ENCODE measurements at places on chromosomes 4 and X. TPM values are rescaled to one million over a fixed set of nuclear protein-coding genes. Genes with fewer than 3 reads are reported as not detected.

HS6ST2 gene
- 0.09 TPM for total RNA-seq

RIBC1 gene
- total RNA-seq: 0.48 TPM

GRCh38 chr4:118353534-118354030, 779 bp upstream of the PRSS12 start:
- DNase-seq: no peak

DNA sequence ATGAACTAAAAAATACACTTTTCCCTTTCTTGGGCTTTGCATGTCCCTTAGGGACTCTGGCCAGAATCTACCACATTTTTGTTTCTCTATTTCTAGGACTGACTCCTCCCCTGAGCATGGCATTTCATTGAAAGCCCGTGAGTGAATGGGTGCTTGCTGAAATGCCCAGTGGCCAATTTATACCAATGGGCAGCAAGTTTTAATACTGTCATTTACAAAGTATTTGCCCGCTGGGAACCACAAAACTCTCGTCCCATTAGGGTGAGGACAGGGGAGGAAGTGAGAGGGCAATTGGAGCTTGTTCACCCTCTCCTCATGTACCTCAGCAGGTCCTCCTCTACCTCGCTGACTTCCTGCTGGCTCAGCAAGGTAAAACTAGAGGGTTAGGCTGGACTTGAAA, 1.1 kb downstream of the SRPX2 start:
- no peak for DNase-seq

GRCh38 chr4:47349326-47349725, 114.2 kb downstream of the COMMD8 start:
- DNase-seq: no peak

- no peak for DNase-seq
These were observed 52.6 kb downstream of the HPRT1 start for GRCh38 chrX:134512566-134512965.

DNA sequence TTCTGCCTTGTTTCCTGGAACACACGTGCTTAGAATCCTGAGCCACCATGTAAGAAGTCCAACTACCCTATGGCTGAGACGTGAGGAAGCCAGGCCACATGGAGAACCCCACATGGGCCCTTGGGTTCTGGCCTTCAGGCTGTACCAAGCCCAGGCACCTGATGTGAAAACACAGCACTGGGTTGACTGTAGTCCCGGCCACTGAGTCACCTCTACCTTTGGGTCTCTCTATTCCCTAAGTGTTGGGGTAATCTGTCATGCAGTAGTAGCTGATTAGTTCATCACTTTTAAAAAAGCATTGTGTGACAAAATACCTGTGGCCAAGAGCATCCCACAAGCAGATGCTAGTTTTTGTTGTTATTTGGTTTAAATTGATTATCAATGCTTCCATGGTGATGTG, 24.3 kb downstream of the CFAP97 start:
- DNase-seq: no peak

DNA sequence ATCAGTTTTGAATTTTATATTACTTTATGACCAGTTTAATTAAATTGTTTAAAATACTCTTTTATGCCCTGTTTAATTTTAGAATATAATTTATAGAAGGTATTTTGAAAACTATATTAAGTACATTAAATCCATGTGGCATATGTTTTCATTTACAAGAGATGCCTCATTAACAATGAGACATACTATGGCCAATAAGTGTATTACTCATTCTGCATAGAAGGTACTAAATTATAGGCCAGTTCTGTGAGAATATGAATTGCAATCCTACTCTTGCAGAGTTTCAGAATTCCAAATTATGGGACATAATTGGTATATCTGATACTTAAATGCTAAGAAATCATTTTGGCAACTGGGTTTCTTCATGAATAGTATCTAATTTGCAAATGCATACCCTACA, 951.1 kb downstream of the FAT4 start:
- no peak for DNase-seq

- no peak for DNase-seq
These were observed 52.5 kb downstream of the HMGB2 start for GRCh38 chr4:173281406-173282255.

DNA sequence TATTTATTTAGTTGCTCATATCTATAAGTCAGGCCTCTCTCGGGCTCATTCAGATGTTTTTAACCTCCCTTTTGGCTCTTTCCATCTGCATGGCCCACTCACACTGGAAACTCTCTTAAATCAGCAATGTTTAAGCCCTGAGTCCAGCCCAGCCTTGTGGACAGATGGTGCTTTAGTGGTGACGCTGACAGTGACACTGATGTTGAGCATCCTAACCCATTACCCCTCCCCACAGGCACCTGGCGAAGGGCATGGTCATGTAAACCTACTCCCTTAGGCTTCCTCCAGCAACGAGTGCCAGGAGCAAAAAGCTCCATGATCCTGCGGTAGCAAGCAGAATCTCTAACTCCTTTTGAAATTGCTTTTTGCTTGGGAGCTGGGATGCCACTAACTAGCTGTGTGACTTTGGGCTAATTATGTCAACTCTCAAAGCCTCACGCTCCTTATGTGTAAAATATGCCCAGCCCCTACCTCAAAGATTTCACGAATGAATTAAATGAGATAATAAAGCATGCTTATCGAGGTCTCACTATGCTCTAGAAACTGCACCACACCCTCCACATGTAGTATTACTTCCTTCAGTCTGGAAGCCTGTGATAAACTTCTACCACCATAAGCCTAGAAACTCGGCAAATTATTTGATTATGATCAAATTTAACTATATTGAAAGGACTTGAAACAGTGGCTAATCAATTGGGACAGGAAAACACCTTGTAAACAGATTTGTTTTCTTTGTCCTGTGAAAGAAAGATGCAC, 569.4 kb downstream of the BCOR start:
- no peak for DNase-seq
